ENCODE measurements at places on chromosomes 1 and 21. TPM values are rescaled to one million over a fixed set of nuclear protein-coding genes. Genes with fewer than 3 reads are reported as not detected.

The SAMSN1 gene
- 5.7 TPM for polyA plus RNA-seq

The DENND2D gene
- polyA plus RNA-seq = 15.3 TPM

The RAB3B gene
- 4.8 TPM for polyA plus RNA-seq

The FMO1 gene
- polyA plus RNA-seq = 236 TPM

The CFHR4 gene
- polyA plus RNA-seq = not detected

The FAM151A gene
- polyA plus RNA-seq = 39.1 TPM

The TMEM125 gene
- 13.7 TPM for polyA plus RNA-seq

The PADI1 gene
- not detected for polyA plus RNA-seq

The STIL gene
- 9.0 TPM for polyA plus RNA-seq

The C1orf115 gene
- 28.4 TPM for polyA plus RNA-seq

The OR2L13 gene
- polyA plus RNA-seq = not detected

The SPRR2E gene
- polyA plus RNA-seq = not detected

The FCGR2B gene
- 0.98 TPM for polyA plus RNA-seq

The SYT6 gene
- polyA plus RNA-seq = 1.4 TPM

The LDLRAD2 gene
- polyA plus RNA-seq = 4.5 TPM

The C1QC gene
- 13.7 TPM for polyA plus RNA-seq

The C8A gene
- not detected for polyA plus RNA-seq

The ANGPTL1 gene
- 4.7 TPM for polyA plus RNA-seq

The INSRR gene
- polyA plus RNA-seq = 2.1 TPM

The RHD gene
- polyA plus RNA-seq = 0.56 TPM

The SYCP1 gene
- 0.21 TPM for polyA plus RNA-seq

The MRPS15 gene
- polyA plus RNA-seq = 70.3 TPM

The KCNA3 gene
- 0.14 TPM for polyA plus RNA-seq

The CR1 gene
- polyA plus RNA-seq = 21.9 TPM

The PTPN22 gene
- polyA plus RNA-seq = 0.24 TPM

The C2CD4D gene
- polyA plus RNA-seq = 0.10 TPM

The TRPM2 gene
- polyA plus RNA-seq = 0.75 TPM

The NUAK2 gene
- 9.2 TPM for polyA plus RNA-seq

The CAPN8 gene
- 1.2 TPM for polyA plus RNA-seq

The PLA2G2F gene
- 0.12 TPM for polyA plus RNA-seq

The VAV3 gene
- polyA plus RNA-seq = 158 TPM

The RPE65 gene
- polyA plus RNA-seq = 0.14 TPM

The SPRR2A gene
- not detected for polyA plus RNA-seq

The TAS1R1 gene
- not detected for polyA plus RNA-seq

The ASTN1 gene
- polyA plus RNA-seq = 1.6 TPM

The GNG4 gene
- 3.7 TPM for polyA plus RNA-seq

The WNT2B gene
- polyA plus RNA-seq = 1.9 TPM

The HAPLN2 gene
- polyA plus RNA-seq = 0.13 TPM

The CD1D gene
- 6.5 TPM for polyA plus RNA-seq

The RHCE gene
- 0.61 TPM for polyA plus RNA-seq

The PTPRF gene
- polyA plus RNA-seq = 247 TPM

The OR2T2 gene
- not detected for polyA plus RNA-seq

The GUCA2B gene
- polyA plus RNA-seq = not detected

The AMY1C gene
- not detected for polyA plus RNA-seq

The HPCA gene
- polyA plus RNA-seq = 0.35 TPM

The TOMM20 gene
- 213 TPM for polyA plus RNA-seq

The ZNF362 gene
- polyA plus RNA-seq = 53.7 TPM

The ZNF695 gene
- polyA plus RNA-seq = 4.5 TPM

The TMIGD3 gene
- 1.1 TPM for polyA plus RNA-seq

The AIRE gene
- polyA plus RNA-seq = 0.32 TPM

The PEF1 gene
- 82.8 TPM for polyA plus RNA-seq

The NHLH2 gene
- polyA plus RNA-seq = not detected

Data from right renal cortex interstitium (tissue), 3 donors.